ENCODE measurements at places on chromosomes 11 and 22.

- no peak for DNase-seq
Observed at GRCh38 chr11:124493016-124493655, 47.6 kb upstream of the OR8B8 start.

DNA sequence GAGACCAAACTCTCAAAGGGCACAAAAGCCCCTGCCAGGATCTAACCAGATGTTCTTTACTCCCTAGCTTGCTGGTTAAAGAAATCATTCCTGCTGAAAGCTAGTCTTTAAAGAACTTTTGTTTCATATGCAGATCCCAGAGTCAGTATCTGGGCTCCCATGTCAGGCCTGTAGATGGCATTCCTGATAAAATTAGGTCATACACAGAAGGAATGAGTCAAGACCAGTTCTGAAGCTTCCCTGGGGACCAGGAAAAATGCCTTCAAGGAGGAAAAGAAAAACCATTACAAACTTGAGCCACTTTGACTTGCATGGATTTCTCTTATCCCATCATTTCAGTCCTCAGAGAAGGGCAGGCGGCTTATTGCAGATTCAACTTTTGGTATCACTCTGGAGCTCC, 5.9 kb downstream of the DBX1 start:
- no peak for DNase-seq

DNA sequence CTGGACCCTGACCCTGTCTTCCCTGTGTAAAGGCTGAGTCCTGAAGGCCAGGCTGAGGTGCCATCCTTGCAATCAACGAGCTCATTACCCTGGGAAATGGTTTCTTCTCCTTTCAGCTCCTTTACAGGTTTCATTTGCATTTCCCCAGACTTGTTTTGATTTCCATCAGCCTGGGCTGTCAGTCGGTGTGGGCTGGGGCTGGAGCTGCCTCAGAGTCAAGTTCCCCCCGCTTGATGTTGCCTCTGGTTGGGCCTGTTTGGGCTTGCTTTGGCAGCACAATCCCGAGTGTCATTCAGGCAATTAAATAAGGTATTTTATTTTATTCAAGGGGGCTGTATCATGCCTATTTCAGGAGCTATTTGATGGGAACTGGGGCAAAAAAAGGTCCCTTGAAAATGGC, 424.9 kb downstream of the INSC start:
- DNase-seq: no peak

- DNase-seq: no peak
Observed at GRCh38 chr11:95414217-95414616, 183.2 kb upstream of the SESN3 start.

- DNase-seq: no peak
Observed at GRCh38 chr11:75813622-75814039, 1.4 kb upstream of the UVRAG start.

DNA sequence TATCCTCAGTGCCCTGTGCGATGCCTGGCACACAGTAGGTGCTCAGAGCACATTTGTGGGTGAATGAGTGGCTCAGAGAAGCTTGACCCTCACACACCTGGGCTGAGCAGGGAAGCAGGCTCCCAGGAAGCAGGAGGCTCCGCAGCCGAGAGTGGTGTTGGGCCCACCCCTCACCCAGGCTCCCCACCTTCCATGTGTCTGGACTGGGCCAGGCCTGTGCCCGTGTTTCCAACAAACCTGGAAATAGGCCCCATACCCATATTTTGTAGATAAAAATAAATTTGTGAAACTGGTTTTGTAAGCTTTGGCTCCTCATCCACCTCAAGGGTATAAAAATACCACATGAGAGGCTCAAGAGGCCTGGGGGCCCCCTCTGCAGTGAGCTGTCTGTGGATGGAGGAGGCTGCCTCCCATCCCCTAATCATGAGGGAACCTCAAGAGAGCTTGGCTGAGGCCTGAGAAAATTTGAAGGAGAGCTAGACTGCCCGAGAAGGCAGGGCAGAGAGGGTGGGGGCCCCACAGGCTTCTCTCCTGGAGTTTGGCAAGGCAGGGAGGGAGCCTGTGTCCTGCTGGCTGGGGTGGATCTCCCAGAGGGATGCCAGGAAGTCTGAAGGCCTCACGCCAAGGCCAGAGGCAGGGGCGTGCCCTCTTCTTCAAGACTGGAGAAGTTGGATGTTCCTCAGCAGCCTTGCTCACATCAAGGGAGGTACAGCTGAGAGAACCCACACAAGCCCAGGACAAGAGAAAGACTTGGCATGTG, 147.0 kb upstream of the NECTIN1 start:
- DNase-seq: no peak

DNA sequence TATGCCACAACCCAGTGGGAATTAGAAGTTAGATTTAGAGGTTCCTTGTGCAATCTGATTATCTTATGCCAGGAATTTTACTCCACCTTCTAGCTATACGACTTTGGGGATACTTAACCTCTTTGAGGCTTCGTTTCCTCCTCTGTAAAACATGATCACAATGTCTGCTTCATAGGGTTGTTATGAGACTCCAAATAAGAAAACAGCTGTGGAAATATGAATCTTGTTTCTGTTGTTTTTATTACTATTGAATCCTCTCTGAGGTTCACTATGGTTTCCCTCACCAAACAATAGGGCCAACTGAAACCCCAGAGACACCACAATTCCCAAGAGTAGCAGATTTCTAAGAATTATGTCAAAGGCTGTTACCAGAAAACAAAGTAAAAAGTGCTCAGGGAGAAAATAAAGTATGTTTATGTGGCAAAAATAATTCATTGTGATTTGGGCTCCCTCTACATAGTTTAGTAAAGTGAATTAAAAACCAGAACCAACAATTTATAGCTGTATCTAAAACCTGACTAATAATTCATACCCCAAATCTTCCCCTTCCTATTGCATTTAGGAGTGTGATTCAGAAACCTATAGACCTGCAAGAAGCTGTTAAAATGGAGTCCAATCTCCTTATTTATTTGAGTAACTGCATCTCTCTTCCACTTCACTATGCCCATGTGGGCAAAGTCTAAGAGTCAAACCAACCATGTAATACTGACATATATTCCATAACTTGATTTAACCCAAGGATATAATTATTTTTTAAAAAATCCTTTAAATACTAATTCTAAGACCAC, 38.4 kb downstream of the AMBRA1 start:
- DNase-seq: peak; percentile 79

- no peak for DNase-seq
Observed at GRCh38 chr11:115505175-115505574, 960 bp upstream of the CADM1 start.

DNA sequence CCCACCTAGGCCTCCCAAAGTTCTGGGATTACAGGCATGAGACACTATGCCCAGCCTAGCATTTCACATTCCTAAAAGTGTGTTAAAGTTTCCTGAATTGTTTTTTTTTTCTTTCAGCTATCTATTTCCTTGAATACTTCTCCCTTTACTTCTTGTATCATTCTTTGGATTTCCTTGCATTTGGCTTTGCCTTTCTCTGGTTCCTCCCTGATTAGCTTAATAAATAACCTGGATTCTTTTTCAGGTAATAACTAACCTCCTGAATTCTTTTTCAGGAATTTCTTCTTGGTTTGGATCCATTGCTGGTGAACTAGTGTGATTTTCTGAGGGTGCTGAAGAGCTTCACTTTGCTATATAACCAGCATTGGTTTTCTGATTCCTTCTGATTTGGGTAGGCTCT, 47.9 kb downstream of the MRGPRX2 start:
- no peak for DNase-seq

GRCh38 chr11:130947889-130948288, 31.6 kb upstream of the SNX19 start:
- DNase-seq: no peak

- DNase-seq: peak; percentile 42
Observed at GRCh38 chr22:46878191-46878948, 115.9 kb downstream of the TBC1D22A start.

DNA sequence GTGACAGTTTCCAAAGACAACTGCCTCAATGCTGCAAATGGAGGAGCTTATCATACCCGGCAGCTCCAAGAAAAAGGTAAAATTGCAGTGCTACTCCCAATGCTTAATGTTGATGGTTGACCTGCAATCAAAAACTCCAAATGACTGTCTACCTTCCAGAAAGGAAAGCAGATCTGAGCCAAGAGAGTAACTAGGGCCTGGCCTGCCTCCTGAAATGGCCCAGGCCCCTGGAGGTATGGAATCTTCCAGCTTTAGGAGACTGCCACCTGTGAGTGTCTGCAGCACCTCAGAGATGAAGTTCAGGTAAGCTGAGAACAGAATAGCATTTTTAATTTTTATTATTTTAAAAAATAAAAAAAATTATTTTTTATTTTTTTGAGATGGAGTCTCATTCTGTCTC, 23.7 kb downstream of the EXPH5 start:
- no peak for DNase-seq

DNA sequence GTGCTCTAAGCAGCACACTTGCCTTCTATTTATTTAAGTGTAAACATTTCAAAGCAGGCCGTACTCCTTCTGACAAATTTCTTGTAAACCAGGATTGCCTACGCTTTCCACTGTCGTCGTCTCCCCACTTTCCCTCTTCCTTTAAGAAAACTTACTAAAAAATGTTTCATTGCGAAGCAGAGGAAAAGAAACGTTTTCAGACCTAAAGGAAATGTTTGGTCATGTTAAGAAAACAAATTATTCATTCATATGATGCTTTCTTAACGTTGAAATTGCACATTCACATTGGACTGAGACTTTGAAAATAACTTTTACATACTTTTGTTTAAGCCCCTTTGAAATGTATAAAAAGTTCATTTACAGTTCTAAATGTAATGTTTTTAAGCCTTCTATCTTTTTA, 106.0 kb downstream of the EMSY start:
- DNase-seq: no peak

GRCh38 chr11:129846508-129847335, 31.1 kb downstream of the TMEM45B start:
- no peak for DNase-seq
